Activated CD8-positive, alpha-beta memory T cell treated with anti-CD3 and anti-CD28 coated beads, Interleukin-2, amount 10 ng/mL, durations not matched to agents 7 days and 5 days (primary cell): ENCODE measurements at places on chromosomes 6 and 20.

DNA sequence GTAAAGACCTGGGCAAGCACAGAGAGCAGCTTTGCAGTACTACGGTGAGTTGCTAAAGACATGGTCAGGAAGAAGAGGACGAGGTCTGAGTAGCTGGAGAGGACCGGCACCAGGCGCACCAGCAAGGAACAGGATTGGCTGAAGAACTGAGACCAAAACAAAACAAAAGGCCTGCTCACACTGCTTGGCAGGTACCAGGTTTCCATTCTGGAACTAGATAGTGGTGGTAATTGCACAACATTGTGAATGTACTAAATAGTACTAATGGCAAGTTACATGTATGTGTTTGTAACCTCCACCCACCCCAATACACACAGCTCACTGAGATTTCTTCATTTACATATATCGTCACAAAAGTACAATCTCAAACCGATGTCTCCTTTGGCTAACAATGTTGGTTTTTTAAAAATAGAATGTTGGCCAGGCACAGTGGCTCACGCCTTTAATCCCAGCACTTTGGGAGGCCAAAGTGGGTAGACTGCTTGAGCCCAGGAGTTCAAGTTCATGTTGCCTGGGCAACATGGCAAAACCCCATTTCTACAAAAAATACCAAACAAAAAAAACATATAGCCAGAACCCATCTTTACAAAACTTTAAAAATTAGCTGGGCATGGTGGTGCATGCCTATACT is 32.5 kb upstream of the LYRM2 start:
- H3K36me3 ChIP-seq: peaks cover 39% of the 10 kb centered on the region
- H3K4me3 ChIP-seq: no peak overlapping the region
- DNase-seq: no peak

- peaks cover 6% of the 10 kb centered on the region for H3K27me3 ChIP-seq
- peaks cover 10% of the 10 kb centered on the region for H3K4me1 ChIP-seq
- H3K4me3 ChIP-seq: no peak overlapping the region
- H3K27ac ChIP-seq: no peak overlapping the region
- no peak for DNase-seq
Measured at GRCh38 chr6:151627689-151628444, 134.1 kb downstream of the CCDC170 start.

GRCh38 chr20:13131688-13132087 is 89.4 kb upstream of the ISM1 start:
- H3K4me3 ChIP-seq: no peak overlapping the region
- H3K36me3 ChIP-seq: no peaks in the 10 kb centered on the region
- no peaks in the 10 kb centered on the region for H3K4me1 ChIP-seq
- H3K27ac ChIP-seq: no peak overlapping the region

DNA sequence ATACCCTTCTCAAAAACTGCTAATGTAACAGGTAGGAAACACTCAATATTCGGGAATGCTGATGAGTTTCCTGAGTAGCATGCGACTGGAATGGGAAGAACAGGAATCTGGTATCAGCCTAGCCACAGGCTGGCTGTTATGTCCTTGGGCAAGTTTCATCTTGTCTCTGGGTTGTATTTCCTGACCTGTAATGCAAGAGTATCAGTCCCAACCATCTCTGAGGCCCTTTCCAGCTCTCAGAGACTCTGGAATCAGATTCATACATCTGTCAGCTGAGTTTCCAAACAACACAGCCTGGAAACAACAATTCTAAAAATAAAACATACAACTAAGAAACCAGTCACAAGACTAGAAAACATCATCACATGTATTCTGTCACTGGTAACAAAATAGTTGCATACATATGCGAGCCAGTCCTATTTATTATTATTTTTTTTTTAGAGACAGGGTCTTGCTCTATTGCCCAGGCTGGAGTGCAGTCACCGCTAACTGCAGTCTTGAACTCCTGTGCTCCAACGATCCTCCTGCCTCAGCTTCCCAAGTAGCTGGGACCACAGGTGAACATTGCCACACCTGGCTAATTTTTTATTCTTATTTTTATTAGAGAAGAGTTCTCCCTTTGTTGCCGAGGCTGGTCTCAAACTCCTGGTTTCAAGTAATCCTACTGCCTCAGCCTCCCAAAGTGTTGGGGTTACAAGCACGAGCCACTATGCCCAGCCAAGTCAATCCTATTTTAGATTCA is 16.7 kb upstream of the TFAP2A start:
- peaks cover 29% of the 10 kb centered on the region for H3K27me3 ChIP-seq
- peaks cover 2% of the 10 kb centered on the region for H3K36me3 ChIP-seq
- H3K4me1 ChIP-seq: peaks cover 20% of the 10 kb centered on the region
- H3K4me3 ChIP-seq: no peak overlapping the region
- DNase-seq: no peak

DNA sequence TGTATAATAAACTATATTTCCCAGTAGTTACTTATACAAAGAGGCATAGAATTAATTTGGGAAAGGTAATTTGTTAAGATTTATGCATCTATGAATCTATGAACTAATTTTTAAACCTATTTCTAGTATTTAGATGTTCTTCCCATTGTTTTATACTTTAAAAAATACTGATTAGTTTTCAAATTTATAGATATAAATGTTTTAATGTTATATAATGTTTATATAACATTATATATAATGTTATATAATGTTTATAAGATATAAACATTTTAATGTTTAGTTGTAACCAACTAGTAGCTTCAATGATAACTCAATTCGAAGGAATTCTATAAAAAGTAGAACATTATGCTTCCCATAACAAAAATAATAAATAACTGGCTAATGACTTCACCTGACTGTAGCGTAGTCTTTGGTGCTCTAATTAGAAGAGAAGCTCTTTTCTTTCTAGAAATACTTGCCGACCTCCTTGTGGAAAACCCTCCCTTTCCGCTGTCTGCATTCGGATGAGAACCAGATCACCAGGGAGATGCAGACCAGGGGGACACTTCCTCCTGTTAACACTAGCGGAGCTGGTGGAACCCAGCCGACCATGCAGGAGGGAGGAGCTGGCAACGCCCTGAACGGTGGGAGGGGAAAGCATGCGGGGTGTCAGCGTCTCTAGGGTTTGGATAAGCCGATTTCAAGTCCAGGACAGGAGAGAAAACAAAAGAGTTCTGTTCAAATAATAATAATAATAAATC is 158.4 kb downstream of the OR2B2 start:
- peaks cover 10% of the 10 kb centered on the region for H3K27me3 ChIP-seq
- peaks cover 38% of the 10 kb centered on the region for H3K4me1 ChIP-seq
- peak; percentile 90 for DNase-seq
- peak overlapping the region; percentile 71 for H3K27ac ChIP-seq
- peak overlapping the region; percentile 97 for H3K4me3 ChIP-seq
- peaks cover 5% of the 10 kb centered on the region for H3K36me3 ChIP-seq

GRCh38 chr20:37541326-37541725 is 13.7 kb upstream of the BLCAP start:
- H3K36me3 ChIP-seq: no peaks in the 10 kb centered on the region
- H3K27ac ChIP-seq: no peak overlapping the region
- DNase-seq: peak; percentile 26
- no peak overlapping the region for H3K4me3 ChIP-seq

DNA sequence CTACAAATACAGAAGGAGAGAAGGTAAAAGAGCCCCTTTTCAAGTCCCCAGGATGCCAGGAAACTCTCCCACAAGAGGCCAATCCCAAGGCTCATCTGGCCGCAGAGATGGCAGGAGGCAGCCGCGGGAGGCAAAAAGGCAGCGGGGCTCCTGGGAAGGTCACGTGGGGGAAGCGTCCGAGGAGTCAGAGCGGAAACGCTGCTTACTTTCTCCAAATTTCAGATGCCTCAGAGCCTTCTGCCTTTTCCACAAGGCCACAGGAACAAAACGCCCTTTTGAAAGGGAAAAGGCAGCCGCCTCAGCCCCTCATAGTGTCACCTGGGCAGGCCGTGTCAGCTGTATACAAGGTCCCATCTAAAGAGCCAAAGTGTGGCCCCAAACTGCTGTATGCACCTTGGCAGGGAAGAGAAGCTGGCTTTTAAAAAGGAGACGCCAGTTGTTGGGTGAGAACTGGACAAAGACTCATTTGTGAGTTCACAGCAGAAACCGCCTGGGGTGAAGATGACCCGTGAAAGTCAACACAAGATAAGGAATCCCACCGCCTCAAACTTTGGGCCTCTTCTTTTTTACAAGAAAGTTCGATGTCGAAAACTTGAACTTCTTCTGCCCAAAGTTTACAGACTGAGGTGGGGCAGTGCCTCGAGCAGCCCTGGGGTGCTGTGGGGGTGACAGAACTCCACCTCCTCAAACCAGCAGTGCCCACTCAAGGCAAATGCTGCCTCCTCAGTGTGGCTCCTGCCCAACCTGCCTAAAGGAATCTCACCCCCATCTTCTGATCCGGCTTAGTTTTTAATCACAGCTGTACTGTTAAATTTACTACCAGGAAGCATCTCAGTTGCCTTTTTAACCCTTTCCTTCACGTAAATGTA is 45.4 kb downstream of the EZR start:
- no peak for DNase-seq
- H3K36me3 ChIP-seq: peaks cover 76% of the 10 kb centered on the region
- H3K27ac ChIP-seq: peak overlapping the region; percentile 57
- H3K27me3 ChIP-seq: no peaks in the 10 kb centered on the region
- peaks cover 26% of the 10 kb centered on the region for H3K4me1 ChIP-seq
- no peak overlapping the region for H3K4me3 ChIP-seq

GRCh38 chr6:167469672-167470071 is 144.8 kb downstream of the TTLL2 start:
- H3K4me3 ChIP-seq: no peak overlapping the region
- peaks cover 3% of the 10 kb centered on the region for H3K27me3 ChIP-seq
- H3K36me3 ChIP-seq: no peaks in the 10 kb centered on the region
- H3K4me1 ChIP-seq: no peaks in the 10 kb centered on the region
- H3K27ac ChIP-seq: no peak overlapping the region
